ENCODE measurements at places on chromosomes 16 and 17. TPM values are rescaled to one million over a fixed set of nuclear protein-coding genes. Genes with fewer than 3 reads are reported as not detected.
A peak's percentile ranks its signal among the peaks of the same experiment; 100 is the strongest.

GRCh38 chr16:15707332-15707731 is 57.3 kb downstream of the NDE1 start:
- no peak for DNase-seq

DNA sequence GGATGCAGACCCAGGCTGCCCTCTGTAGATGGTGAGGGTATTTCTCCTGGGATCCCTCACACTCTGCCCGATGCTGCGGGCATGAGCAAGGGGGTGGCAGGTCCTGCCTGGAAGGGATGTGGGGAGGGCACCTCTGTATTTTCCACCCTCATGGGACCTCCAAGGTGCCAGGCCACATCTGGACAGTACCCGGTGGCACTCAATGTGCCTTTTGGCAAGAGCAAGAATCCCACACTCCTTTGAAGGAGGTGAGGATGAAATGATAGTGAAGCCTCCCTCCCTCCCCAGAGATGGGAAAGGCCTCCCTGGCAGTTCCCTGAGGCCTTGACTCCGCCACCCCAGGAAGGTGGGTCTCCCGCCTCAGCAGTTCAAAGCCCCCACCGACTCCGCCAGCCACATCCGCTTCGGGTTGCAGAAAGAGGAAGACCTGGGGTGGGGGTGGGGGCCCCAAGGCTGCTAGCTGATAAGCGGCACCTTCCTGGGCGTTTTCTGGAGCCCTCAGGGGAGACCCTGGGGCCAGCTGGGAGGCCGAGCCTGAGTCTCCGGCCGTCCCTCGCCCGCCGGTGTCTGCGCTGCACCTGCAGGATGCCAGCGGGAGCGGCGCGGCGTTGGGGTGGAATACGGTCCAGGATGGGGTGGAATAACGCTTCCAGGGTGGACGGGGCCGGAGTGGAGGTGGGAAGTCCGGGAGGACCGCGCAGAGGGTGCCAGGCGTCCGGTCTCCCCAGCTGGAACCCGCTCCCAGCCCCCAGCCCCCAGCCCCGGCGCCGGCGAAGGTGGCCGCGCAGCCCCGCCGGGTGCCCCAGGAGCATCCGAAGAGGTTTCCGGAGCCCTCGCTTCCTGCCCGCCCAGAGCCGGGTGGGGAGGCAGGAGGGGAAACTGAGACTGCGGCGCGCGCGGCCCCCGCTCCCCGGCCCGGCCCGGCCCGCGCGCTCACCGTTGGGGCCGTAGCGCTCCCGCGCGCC is 718 bp downstream of the ATP2A3 start:
- no peak for DNase-seq

GRCh38 chr16:78641433-78641832 is 542.0 kb downstream of the WWOX start:
- DNase-seq: no peak

- DNase-seq: no peak
These were observed 452.6 kb upstream of the CDH11 start for GRCh38 chr16:65574326-65574966.

DNA sequence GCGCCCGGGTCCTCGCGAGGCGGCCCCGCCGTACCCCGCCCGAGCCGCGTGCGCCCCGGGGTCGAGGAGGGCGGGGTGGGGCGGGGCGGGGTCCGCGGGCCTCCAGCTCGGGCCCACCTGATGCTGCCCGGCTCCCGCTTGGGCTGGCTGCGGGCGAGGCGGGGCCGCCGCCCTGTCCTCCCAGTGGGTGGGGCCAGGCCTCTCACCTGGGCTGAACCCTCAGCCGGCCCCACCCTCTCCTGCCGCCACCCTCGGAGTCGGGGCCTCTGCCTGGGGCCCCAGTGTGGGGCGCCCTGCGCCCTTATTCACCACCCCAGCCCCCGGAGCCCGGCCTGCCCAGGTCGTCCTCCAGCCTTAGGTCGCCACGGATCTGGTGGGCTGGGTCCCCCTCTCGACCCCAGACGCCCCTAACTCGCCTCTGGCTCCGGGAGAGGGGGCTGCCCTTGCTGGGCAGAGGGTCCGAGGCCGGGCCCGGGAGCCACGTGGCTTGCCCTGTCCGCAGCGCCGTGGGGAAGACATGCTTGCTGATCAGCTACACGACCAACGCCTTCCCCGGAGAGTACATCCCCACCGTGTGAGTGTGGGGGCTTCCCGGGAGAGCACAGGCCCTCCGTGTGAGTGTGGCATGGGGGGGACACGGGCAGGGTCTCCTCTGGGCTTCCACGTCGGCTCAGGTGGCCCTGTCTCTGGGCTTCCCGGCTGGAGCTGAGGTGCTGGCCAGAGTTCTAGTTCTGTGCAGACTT is 578 bp downstream of the RAC3 start:
- DNase-seq: no peak

GRCh38 chr16:9092282-9092977 is 986 bp downstream of the HAPSTR1 start:
- DNase-seq: peak; percentile 27

- DNase-seq: no peak
These were observed 27.8 kb downstream of the BAHCC1 start for GRCh38 chr17:81422776-81423697.

DNA sequence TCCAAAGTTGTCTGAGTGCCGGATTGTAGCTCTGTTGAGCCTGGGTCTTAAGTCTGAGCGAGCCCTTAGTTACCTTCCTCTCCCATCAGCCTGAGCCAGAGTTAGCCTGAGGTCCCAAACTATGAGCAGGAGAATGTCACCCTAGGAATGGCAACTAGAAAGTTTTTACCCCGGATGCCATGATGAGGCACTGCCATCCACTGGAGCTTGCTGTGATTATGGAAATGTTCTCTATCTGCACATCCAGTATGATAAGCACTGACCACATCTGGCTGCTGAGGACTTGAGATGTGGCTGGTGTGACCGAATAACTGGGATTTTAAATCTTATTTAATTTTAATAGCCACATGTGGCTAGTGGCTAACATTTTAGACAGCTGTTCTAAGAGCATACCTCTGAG is 550.0 kb downstream of the CDH13 start:
- DNase-seq: no peak

GRCh38 chr16:25580041-25580440 is 111.7 kb upstream of the HS3ST4 start:
- DNase-seq: no peak

- DNase-seq: no peak
These were observed 368.8 kb downstream of the SNX29 start for GRCh38 chr16:12345349-12345748.

- no peak for DNase-seq
These were observed 7.1 kb downstream of the ENGASE start for GRCh38 chr17:79081571-79082276.

DNA sequence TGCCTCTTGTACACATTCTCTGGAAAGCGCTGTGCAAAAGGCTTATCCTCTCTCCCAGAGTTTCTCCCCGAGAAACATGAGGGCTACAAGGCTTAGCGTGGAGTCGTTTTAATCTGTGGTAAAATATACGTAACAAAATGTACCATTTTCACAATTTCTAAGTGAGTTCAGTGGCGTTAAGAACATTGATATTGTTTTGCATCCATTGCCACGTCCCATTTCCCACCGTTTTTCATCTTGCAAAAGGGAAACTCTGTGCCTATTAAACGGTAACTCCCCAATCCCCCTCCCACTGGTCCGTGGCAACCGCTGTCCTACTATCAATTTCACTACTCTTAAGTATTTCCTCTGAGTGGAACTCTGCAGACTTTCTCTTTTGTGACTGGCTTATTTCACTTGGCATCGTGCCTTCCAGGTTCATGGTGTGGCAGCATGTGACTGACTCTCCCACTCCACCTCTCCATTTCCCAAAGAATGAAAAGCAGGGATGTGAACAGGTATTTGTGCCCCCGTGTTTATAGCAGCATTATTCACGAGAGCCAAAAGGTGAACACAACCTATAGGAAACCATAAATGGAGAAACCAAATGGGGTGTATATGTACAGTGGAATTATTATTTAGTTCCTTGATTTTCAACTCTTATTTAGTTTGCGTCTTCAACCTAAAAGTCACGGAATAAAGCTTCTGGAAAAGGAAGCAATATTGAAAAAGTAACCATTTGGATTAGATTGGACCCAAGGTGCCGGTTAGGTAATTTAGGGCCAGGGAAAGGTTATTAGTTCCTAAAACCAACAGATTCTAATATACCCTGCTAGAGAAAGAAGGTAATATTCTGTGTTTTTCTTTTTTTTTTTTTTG is 1.1 kb upstream of the USP32 start:
- DNase-seq: peak; percentile 72

DNA sequence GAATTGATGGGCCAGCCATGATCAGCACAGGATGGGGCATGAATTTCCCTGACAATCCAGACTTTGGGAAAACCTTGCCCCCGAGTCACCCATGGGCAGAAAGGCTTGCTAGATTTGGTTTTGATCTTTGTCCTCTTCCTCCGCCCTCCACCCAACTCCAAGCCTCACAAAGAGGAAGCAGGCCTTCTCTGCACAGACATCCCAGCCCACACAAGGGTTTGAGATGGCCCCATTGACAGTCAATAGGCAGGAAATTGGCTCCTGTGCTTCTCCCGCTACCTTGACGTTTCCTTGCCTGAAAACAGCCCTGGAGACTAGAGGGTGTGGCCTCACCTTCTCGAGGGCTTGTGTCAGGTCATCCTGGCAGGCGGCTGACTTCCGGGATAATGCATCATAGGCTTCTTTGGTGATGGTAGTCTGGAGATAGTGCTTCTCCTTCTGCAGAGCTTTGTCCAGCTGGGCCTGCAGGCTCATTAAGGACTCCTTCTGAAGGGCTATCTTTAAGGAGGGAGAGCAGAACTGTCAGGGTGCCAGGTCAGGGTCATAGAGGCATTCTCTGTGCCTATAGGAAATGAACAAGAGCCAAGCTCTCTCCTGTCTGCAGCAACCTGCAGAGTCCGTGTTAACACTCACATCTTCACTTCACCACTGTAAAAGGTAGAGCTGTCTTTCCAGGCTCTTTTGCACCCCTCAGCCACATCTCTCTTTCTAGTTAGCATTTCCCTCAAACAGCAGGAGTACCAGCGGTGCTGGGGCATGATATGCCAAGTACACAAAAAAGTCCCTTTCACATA is 32.2 kb downstream of the DHX38 start:
- DNase-seq: no peak

DNA sequence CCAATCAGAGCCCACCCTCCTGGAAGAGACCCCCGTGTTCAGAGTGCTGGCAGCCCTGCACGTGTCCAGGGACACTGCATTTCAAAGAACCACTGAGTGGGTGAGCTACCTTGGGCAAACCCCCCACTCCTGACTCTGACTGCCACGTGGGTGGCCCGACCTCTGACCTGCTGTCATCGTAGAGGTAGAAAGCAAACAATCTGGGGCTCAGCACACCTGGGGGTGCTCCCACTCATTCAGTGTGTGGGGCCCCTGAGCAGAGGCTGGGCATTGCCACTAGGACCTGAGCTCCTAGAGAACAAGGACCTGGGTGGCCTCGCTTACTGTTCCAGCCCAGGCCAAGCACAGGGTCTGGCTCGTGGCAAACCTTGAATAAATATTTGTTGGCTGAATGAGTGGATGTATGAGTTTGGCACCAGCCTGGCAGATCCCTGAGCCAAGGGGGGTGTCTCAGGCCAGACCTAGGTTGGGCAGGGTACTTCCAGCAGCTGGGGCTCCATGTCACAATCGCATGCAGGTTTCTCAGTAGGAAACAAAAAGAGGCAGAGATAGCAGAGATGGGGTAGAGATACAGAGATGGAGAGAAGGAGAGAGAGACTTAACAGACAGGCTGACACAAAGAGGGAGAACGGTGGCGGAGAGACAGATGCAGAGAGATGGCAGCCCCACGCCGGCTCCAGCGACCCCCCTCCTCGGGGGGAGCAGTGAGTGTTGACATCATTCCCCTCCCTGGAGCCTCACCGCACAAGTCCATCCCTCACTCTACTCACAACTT is 5.4 kb upstream of the DRC7 start:
- no peak for DNase-seq

DNA sequence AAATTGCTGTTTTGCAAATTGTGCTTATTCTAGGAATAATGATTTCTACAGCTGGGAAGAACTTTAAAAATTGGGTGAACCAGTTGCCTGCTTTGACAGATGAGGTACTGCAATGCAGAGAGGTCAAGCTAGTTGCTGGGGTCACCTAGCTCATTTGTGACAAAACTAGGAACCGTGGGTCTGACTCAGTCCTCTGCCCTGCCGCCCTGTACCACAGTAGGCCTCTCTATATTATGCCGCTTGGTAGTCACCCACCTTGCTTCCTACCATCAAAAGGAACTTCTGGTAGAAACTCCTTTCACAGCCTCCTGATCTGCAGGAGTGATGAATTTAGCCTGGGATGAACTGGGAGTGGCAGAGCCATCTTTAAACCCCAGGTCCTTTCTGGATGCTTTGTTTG is 105.7 kb downstream of the PITPNC1 start:
- DNase-seq: no peak

- peak; percentile 72 for DNase-seq
These were observed 28.1 kb upstream of the LGALS9 start for GRCh38 chr17:27602721-27603420.

- no peak for DNase-seq
These were observed 43.7 kb downstream of the COTL1 start for GRCh38 chr16:84574191-84574590.

DNA sequence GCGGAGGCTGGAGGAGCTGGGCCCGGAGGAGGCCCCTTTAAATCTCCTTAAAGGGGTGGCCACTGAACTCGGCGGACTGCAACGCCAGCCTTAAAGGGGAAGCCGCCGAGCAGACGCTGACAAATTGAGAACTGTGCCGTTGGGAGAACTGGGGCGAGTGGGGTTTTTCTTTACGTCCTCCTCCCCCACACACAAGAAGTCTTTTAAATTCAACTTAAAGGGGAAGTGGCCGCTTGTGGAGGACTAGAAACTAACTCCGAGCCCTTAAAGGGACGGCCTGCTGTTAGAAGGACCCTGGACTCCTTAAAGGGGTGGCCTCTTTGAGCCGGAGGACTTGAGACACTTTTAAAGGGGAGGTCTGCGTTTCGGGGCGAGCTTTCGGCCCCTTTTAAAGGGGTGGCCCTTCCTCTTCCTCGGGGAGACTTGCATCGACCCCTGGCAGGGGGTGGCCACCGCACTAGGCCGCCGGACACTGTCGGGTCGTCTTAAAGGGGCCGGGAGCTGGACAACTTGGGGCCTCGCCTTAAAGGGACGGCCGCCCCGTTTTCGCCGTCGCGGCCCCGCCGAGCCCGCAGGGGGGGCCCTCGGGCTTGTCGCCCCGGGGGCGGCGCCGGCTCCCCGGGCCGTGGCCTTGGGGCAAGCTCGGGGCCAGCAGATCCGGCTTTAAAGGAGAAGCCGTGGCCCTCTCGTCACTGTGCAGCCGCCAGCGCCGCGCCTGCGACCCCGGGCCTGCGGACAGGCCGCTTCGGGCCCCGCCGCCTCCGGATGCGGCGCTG is 688 bp downstream of the FBRS start:
- peak; percentile 97 for DNase-seq

DNA sequence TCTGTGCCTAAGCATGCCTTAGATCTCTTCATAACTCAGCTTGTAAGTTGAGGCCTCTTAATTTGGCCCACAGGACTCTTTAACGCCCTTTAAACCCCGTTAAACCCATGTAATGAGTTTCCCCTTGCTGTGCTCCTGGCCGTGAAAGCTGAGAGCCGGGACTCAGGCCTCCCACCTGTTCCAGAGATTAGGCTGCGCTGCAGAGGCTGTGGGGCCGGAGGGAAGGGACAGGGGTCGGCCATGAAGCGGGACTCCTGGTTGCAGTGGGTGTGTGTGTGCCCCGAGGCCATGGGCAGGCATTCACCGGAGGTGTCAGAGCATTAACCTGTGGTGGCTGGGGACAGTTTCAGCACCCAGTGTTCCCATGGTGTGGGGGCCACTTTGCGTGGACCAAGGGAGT is 150.8 kb upstream of the IRX3 start:
- DNase-seq: no peak

The CFAP52 gene
- polyA plus RNA-seq: 5.1 TPM

The WDR81 gene
- 14.4 TPM for polyA plus RNA-seq

The TERB1 gene
- 0.12 TPM for polyA plus RNA-seq

The RAMP2 gene
- 70.0 TPM for polyA plus RNA-seq

The HS3ST3A1 gene
- 1.6 TPM for polyA plus RNA-seq

The LIG3 gene
- 47.4 TPM for polyA plus RNA-seq

The RAPGEFL1 gene
- 13.2 TPM for polyA plus RNA-seq

The GOSR2 gene
- 66.0 TPM for polyA plus RNA-seq
